ENCODE measurements at places on chromosomes 2 and 18.
A peak's percentile ranks its signal among the peaks of the same experiment; 100 is the strongest.

DNA sequence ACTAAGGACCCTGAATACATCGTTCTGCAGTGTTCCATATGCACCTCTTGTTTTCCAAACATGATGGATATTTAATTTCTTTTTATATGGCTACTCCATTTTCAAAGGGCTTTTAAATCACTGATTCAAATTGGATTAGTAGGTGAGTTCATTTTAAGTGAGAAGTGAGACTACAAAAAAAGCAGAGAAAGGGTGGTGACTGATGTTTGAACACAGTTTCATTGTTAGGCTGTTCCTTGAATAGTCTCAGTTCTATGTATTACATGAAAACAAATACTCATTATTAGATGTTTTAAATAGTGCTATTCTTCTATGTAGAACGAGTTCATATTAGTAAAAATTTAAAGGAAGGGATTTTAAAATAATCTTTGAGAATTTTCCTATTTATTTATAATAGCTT, 72.7 kb upstream of the STON1 start:
- DNase-seq = no peak

GRCh38 chr18:44887227-44887631, 206.5 kb downstream of the SETBP1 start:
- DNase-seq = peak; percentile 13

GRCh38 chr2:18238209-18238608, 322.2 kb downstream of the RDH14 start:
- no peak for DNase-seq

DNA sequence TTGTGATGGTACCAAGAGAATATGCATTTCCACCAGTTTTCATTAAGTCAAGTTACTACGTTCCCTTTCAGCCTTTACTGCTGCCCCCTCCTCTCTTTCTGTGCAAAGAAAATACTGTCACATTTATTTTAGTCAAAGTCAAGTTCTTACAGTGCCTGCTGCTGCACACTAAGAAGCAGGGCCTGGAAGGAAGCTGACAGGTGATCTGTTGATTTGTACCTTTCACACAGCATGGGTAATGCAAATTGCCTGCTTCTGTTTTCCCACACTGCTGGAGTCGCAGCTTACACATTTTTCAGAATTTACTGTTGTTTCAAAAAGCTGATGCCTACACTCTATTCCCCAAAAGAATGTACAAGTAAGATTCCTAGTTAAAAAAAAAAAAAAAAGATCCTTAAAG, 48.7 kb upstream of the CD226 start:
- DNase-seq = no peak

DNA sequence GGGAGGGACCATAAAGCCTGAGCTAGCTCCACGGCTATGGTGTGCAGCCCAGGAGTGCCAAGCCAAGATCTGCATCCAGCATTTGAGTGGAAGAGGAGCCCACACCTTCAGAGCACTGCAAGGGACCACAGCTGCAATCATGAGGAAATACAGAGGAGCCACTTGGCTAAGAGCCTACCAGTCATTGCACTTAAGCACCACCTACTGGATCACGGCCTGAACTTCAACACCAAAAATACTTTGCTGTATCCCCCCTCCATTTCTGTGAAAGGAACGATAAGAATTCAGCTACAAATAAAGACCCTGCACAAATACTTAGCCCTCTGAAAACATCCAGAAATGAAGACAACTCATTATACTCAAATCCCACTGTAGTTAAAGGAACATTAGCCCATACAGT, 545.3 kb downstream of the TSN start:
- no peak for DNase-seq

DNA sequence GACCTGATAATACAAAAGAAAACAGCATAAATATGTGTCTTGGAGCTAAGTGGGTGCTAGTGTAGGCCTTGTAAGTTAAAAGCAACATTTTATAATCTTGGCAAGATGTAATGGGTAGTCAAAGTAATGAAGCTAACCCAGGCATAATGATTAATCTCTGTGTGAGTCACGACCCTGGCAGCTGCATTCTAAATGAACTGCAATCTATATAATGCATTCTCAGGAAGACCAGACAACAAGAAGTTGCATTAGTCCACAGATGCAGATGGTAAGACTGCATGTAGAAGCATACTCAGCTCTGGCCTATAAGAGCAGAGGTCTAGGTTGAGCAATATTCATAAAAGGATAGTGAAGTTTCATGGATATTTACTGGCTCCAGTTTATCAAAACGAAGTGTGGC, 85.6 kb upstream of the ETAA1 start:
- no peak for DNase-seq

- no peak for DNase-seq
These were observed at the start of gene RAD51AP2 for GRCh38 chr2:17518212-17519154. Gene RAD51AP2, minus strand, starts transcription at chr2:17518440. Its CDS starts 25 bp downstream, at chr2:17518415.

- no peak for DNase-seq
These were observed 460.7 kb downstream of the MTX2 start for GRCh38 chr2:176729706-176730569.

GRCh38 chr18:70499218-70499691, 210.4 kb downstream of the SOCS6 start:
- DNase-seq = no peak

DNA sequence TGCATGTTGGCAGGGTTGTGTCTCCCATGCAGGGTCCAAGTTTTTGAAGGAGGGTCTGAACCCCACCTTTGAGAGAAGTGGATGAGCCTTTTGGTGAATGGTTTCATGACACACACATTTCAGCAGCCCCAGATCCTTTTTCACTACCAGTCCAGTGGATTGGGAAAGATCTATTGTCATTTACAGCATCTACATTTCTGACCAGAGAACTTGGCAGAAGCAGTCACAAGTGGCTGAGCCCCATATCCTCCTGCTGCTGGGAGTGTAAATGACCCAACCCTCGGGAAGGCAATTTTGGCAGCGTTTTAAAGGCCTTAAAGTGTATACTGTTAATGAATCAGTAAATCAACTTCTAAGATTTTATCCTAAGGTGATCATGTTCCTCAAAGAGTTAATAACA, 174.1 kb upstream of the RASGRP3 start:
- no peak for DNase-seq

GRCh38 chr2:205965707-205966106, 120.3 kb downstream of the INO80D start:
- DNase-seq = no peak

GRCh38 chr2:176562359-176563078, 293.3 kb downstream of the MTX2 start:
- no peak for DNase-seq

GRCh38 chr2:234146087-234146826, 95.8 kb downstream of the SPP2 start:
- DNase-seq = no peak

DNA sequence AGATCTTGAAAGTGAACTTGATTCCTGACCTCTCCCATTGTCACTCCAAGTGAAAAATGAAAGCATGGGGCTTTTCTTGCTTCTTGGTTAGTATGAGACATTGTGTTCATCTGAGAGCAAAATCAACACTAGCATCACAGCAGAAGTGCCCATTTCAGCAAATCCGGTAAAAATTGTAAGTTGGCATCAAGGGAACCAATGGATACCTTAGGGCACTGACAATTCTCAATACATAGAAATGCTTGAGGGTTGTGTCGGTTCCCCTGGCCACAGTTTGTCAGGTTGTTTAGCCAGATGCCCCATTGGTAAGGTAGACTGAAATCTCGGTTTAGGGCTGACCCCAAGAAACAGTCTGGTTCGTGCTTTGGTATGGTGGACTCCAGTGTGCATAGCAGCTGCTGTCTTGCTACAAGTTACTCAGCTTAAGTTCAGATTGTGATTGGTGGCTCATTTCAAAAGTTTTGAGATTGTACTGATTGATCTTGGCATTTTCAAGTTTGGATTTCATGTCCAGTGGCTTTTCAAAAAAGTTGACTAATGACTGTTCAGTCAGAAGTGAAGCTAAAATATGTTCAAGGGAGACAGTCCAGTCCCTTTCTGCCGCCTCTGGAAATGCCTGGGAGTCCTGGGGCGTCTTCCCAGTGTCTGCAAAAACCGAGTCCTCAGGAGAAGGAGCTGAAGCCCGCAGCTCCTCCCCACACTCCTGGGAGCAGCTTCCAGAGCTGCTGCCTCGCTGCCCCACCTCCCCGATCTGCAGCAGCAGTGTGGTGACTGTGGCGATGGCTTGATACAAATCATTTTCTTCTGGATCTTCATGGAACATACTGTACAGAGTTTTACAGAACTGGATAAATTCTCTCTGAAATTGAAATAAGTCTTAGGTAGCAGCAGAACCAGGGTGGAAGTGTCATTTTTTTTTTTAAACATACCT, 5.6 kb downstream of the RPL31 start:
- DNase-seq = no peak

GRCh38 chr2:207066791-207067460, 98.8 kb downstream of the KLF7 start:
- DNase-seq = no peak

- no peak for DNase-seq
These were observed 35.0 kb upstream of the IL1R2 start for GRCh38 chr2:101956465-101957438.

GRCh38 chr2:189951791-189952535, 110.6 kb downstream of the MSTN start:
- no peak for DNase-seq

- no peak for DNase-seq
These were observed 79.9 kb downstream of the TMEM247 start for GRCh38 chr2:46559261-46559660.

- no peak for DNase-seq
These were observed 158.9 kb downstream of the RHBDD1 start for GRCh38 chr2:226994775-226995174.

GRCh38 chr2:162697111-162697510, 141.5 kb downstream of the KCNH7 start:
- DNase-seq = no peak

GRCh38 chr18:67367540-67367939, 149.0 kb downstream of the DSEL start:
- no peak for DNase-seq

GRCh38 chr2:135152361-135152760, 100.3 kb downstream of the RAB3GAP1 start:
- DNase-seq = no peak

- DNase-seq = no peak
These were observed 72.9 kb upstream of the SYT4 start for GRCh38 chr18:43350176-43350575.

DNA sequence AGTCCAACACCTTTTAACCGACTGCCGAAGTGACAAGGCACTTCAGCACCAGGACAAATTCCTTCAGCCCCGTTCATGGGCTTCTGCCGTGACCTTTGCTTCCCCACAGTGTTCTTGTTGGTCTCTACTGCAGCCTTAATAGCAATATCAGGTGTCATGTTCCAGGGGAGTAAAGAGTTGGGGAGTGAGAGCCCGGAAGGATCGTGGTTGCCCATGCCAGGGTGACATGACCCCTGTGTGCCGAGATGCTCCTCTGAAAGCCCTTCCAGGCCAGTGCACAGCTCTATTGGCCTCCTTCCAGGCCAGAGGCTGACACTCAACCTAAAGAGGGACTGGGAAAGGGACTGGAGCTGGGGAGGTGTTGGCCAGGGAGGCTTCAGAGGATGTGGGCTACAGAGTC, 279.2 kb downstream of the CYRIA start:
- DNase-seq = no peak

GRCh38 chr2:105647731-105648130, 97.0 kb upstream of the NCK2 start:
- no peak for DNase-seq

DNA sequence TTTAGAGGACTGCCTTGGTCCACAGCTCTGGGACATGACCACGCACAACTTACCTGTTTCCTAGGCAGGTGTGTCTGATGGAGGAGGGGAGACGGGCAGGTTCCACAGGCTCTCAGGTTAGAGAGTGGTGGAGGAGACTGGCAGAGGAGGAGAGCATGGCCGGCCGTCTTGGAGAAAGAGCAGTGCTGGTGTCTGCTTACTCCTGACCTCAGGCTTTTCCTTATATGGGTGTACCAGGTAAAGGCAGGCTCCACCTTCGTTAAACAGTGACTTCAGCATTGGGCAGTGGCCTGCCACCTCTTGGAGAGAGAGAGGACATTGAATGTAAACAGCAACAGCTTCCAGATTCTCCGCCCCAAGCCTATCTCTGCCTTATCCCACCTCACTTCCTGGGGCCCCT, at the start of gene CAPN13:
Gene CAPN13, minus strand, starts transcription at position 198 of the 400 bp plus-strand sequence. CDS start 20,121 bp downstream, outside the sequence.
- DNase-seq = no peak

- DNase-seq = no peak
These were observed 6.2 kb upstream of the ANXA4 start for GRCh38 chr2:69735686-69736085.

GRCh38 chr2:47631792-47632398, 151.1 kb upstream of the MSH6 start:
- no peak for DNase-seq

DNA sequence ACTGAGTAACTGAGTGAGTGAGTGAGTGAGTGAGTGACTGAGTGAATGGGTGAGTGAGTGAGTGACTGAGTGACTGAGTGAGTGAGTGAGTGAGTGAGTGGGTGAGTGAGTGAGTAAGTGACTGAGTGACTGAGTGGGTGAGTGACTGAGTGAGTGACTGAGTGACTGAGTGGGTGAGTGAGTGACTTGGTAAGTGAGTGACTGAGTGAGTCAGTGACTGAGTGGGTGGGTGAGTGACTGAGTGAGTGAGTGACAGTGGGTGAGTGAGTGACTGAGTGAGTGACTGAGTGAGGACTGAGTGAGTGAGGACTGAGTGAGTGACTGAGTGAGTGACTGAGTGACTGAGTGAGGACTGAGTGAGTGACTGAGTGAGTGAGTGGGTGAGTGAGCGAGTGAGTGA, 13.9 kb downstream of the MAL start:
- DNase-seq = peak; percentile 51

GRCh38 chr2:233411162-233411561, 56.9 kb downstream of the DGKD start:
- no peak for DNase-seq

- no peak for DNase-seq
These were observed 141.1 kb upstream of the ETAA1 start for GRCh38 chr2:67255933-67256615.

- DNase-seq = no peak
These were observed 10.7 kb downstream of the C2orf80 start for GRCh38 chr2:208179028-208179609.

GRCh38 chr18:3624935-3625741, 175.2 kb downstream of the TGIF1 start:
- peak; percentile 68 for DNase-seq

DNA sequence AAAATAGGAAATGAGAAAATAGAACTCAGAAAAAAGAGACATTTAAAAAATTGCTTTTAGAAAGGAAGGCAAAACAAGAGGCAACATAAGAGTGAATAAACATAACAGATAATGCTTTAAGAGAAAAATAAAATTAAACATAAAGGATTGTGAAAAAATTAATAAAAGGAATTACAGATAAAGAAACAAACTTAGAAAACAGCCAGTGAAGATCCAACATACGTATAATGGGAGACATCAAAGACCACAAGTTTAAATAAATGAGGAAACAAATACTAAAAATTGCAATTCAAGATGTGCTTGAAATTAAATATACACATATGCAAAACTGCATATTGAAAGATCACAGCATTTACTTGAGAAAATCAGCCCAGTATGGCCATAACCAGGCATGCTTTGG, 448.9 kb downstream of the NBAS start:
- DNase-seq = no peak

GRCh38 chr2:119111115-119111975, 47.2 kb downstream of the C1QL2 start:
- no peak for DNase-seq

Measured in stimulated activated CD4-positive, alpha-beta T cell treated with anti-CD3 and anti-CD28 coated beads, Interleukin-2, amount 100 ng/mL, for 4 hours (primary cell).